ENCODE measurements at places on chromosomes 5 and 9.

DNA sequence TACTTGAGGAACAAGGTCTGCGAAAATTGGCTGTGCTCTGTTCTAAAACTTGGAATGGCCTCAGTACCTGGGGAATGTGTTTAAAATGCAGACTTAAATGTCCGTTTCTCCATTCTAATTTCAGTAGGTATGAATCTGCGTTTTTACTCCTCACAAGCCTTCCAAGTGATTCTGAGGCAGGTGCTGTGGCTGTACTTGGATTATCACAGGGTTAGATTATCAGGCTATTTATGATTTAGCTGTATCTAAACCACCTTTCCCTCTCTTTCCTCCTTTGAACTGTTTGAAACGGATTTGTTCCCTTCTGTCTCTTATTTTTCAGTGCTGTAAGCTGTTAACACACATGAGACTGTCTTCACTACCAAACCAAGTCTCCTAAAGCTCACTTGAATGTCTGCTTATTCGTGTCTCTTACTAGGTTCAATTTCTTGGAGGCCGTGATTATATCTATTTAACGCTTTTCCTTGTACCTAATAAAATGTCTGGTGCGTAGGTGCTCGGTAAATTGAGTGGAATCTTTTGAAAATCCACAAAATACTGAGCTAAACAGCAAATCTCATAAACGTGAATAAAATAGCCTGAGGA, 714 bp upstream of the CETN3 start:
- no peak for DNase-seq

DNA sequence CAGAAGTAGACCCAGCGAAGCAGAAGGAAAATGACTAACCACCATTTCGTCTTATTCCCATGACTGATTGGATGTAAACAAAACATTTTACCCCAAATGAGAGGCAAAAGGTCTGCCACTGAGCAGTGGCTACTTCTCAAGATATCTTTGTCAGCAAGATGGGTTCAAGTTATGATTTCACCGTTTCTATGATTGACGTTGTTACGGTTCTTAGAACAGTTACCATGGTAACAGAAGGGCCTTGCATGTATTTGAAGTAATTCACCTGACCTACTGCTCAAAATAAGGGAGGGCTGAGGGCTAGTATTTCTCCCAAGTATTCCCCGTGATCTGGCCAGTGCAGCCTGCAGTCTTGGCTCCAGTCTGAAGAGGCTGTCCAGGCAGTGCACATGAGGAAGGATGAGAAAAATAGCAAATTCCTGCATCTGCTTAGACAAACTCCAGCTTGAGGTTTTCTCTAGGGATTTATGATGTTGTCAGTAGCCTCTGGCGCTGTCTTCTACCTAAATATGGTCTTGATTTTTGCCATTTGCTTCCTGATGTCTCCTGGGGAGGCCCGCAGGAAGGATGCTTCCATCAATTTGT, 372.7 kb downstream of the TMEM38B start:
- no peak for DNase-seq

GRCh38 chr9:69655065-69655464, 17.1 kb downstream of the APBA1 start:
- no peak for DNase-seq

DNA sequence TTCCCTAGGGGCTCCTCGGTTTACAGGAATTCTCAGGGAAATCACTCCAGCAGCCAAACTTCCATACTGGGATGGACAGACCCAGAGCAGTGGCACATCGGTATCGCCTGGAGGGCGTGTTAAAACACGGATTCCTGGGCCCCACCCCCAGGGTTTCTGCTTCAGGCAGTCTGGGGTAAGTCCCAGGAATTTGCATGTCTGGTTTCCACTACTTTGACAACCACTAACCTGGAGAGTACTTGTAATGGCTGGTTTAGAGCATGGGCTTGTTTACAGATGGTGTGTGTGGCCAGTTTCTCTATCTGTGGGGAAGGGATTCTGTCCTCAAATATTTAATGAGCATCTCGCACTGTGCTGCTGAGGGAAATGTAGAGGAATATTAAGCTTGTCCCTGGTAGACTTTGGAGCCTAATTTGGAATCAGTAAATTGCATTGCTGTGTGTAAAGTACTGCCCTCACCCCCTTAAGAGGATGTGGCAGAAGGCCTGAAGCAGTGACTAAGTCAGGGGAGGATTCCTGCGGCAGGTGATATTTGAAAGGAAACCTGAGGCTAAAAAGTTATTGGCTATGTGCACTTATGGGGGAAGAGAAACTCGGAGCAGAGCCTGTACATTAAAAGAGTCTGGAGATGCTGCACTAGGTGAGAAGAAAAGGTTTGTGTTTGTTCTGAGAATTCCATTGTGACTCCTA, 18.6 kb upstream of the TJP2 start:
- no peak for DNase-seq

DNA sequence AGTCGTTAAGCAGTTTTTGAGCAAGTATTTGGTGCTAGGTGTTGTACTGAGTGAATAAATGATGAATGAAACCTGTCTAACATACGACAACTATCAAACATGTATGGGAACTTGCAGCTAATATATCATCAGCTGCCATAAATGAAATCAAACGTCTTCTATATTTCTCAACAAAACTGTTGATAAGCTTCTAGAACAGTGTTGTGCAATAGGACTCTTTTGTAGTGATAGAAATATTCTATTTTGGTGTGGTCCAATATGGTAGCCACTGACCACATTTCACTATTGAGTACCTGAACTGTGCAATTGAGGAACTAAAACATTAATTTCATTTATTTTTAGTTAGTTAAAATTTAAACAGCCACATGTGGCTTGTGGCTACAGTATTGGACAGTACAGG, 16.3 kb upstream of the FYB1 start:
- DNase-seq: no peak

- no peak for DNase-seq
These were observed 51.2 kb upstream of the JAK2 start for GRCh38 chr9:4933861-4934260.

DNA sequence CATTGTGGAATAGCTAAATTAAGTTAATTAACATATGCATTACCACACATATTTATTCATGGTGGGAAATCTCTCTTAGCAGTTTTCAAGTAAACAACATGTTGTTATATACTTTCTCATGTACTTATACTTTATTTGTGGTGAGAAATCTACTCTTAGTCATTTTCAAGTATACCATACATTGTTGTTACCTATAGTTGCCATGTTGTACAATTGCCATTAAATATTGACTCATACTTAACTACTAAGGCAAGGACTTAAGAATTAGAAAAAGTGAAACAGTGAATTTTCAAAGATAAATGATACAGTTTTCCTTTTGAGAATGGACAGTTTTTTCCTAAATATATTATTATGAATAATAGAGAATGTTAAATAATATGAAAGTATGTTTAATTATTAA, 27.7 kb downstream of the UGCG start:
- no peak for DNase-seq

DNA sequence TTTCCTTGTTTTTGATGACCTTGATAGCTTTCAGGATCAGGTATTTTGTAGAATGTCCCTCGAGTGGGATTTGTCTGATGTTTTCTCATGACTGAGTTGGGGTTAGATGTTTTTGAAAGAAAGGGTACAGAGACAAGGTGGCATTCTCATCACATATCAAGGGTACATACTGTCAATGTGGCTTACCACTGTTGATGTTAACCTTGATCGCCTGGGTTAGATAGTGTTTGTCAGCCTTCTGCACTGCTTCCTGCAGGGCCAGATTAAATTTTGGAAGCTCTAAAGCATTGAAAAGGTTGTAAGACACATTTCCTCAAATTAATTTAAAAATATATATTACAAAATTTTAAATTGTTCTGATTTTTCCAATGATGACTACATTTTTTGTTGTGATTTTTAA, 287.4 kb upstream of the ACTBL2 start:
- no peak for DNase-seq

GRCh38 chr9:127569886-127570401, 42.1 kb upstream of the STXBP1 start:
- peak; percentile 31 for DNase-seq

DNA sequence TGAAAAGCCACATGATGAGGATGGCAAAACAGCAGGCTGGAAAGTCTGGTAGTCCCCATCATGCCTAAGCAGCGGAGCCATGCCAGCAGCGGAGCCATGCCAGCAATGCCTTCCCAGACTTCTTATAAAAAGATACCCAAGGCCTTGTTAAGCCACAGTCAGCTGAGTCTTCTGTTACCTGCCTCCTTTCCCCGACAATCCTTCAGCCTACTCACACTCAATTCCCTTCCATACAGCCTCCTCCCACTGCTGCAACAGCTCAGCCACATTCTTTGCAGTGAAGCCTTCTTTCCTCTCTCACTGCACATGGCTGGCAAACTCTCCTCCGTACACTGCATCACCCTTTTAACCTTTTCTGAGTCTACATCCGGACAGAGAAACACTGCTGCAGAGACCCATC, 114.9 kb downstream of the AUH start:
- DNase-seq: no peak

DNA sequence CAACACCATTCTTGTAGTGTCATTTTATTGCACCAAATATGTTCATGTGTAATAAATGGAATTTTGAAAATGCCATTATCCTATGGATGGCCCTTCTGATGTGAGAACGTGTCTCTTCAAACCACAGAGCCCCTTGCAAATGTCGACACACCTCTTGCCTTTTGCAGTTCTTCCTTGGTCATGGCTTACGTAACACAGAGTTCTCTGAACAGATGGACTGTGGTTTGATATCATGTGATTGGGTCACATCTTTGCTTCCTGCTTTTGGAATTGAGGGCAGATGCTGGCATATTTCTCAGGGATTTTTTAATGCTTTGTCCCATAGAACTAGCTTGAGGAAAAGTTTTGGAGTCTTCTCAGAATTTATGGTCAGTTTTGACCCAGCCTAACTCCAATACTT, 4.6 kb downstream of the TGFBR1 start:
- DNase-seq: no peak

- DNase-seq: no peak
These were observed 159.2 kb downstream of the CDC42SE2 start for GRCh38 chr5:131423056-131423455.

DNA sequence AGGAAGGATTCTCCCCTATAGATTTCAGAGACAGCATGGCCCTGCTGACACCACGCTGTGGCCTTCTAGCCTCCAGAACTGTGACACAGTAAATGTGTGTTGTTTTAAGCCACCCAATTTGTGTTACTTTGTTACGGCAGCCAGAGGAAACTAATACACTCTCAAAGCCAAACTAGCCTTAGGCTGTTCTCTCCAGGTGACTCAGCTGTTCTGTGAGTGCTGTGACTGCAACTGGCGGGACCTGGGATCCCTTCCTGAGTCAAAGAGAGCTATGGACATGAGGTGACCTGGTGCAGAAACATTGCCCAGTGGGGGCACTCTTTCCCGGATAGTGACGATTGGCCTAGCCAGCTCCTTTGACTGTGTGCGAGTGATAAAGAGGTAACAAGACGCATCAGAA, 14.0 kb upstream of the MLANA start:
- DNase-seq: no peak

- DNase-seq: no peak
These were observed 12.2 kb upstream of the RNU6ATAC start for GRCh38 chr9:134176599-134176968.
